ENCODE measurements at places on chromosomes 12 and 14. TPM values are rescaled to one million over a fixed set of nuclear protein-coding genes. Genes with fewer than 3 reads are reported as not detected.

The KCNA5 gene
- 1.4 TPM for polyA plus RNA-seq

The RNASE3 gene
- polyA plus RNA-seq = not detected

The CCDC197 gene
- 0.21 TPM for polyA plus RNA-seq

The P3H3 gene
- polyA plus RNA-seq = 13.7 TPM

DNA sequence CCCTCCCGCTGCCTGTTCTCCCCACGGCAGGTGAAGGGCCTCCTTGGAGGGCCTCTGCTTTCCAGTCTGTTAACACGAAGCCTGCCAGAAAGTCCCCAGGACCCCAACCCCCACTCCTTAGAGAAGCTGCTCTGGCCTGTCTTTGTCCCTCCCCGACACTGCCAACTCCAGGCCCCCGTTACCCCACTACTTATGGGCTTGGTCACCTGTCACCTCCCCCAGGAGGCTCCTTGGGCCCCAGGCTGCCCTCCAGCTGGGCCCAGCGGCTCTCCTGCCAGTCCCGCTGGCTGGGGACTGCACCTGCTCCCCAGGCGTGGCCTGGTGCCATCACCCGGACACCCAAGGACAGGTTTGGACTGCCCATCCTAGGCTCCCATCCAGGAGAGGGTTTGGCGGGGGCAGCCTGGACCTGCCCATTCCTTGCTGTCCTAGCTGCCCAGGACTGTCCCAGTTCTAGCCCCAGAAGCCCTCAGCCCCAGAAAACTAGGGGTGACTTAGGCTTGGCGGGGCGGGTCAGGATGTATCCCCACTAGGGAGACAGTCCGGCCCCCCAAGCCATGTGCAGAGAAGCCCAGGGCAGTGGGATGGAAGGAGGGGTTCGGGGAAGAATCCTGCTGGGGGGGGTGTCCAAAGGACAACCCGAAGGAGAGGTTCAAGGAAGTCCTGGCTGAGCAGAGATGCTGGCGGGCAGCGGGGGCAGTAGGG is 155.7 kb upstream of the C14orf180 start:
- DNase-seq = no peak

- DNase-seq = no peak
These were observed 71.6 kb upstream of the MDGA2 start for GRCh38 chr14:47746986-47747385.

- peak; percentile 85 for DNase-seq
These were observed 86.6 kb upstream of the OTX2 start for GRCh38 chr14:56896922-56897321.

- no peak for DNase-seq
These were observed 570.1 kb downstream of the FSCB start for GRCh38 chr14:43937001-43937400.

- DNase-seq = peak; percentile 46
These were observed 815 bp downstream of the COQ10A start for GRCh38 chr12:56267443-56268071.

- DNase-seq = peak; percentile 23
These were observed 32.6 kb downstream of the USP15 start for GRCh38 chr12:62292761-62293344.

DNA sequence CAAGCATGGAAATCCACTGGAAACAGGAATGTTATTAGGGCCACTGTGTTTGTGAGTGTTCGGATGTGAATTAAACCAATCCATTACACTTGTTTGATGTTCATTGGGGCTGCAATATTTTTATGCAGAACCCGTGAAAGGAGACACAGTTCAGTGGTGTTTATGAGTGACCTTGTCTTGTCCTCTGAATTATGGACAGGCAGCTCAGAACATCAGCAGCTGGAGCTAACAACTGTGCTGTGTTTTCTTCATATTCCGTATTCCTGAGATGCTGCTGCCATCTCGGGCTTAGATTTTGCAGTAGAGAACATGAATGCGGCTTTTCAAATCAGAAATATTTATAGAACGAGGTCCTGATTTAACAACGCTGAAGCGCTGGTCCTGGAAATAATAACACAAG is 20.3 kb upstream of the CACNA1C start:
- DNase-seq = no peak

DNA sequence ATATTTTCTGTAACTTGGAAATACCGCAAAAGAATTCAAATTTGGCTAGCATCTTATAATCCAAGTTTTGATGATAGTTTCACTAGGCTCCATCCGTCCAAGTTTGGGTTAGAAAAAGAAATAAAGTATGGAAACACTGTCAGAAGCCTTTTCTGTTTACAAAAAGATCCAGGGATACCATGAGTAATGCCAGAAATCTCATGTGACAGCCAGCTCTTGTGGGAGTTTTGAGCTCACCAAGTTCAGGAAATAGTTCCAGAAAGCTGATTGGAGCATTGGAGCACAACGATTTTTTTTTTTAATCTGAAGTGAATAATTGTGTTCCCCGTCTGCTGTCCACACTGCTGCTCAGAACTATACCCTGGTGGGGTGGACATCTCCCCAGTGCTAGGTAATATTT is 229.7 kb upstream of the NPAS3 start:
- DNase-seq = no peak
